ENCODE measurements at places on chromosomes 11 and 22. TPM values are rescaled to one million over a fixed set of nuclear protein-coding genes. Genes with fewer than 3 reads are reported as not detected.
A peak's percentile ranks its signal among the peaks of the same experiment; 100 is the strongest.

DNA sequence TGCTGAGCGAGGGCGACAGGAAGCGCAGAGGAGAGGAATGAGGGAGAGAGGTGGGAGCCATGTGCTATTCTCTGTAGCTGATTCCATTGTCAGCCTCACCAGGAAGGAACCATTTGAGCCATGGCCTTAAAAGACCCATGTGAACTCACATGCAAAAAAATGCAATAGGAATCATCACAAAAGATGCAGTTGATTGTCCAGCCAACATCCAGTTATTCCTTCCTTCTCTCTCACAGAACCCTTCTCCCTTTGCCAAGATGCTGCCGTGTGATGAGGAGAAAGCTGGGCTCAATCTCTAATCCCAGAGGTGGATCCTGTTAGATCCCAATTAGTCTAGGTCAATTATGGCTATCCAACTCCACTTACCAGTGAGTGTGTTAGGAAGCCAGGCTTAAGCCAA, 58.2 kb upstream of the RRAS2 start:
- no peaks in the 10 kb centered on the region for H3K36me3 ChIP-seq
- peaks cover 8% of the 10 kb centered on the region for H3K4me1 ChIP-seq
- DNase-seq: no peak
- H3K4me3 ChIP-seq: no peak overlapping the region
- no peaks in the 10 kb centered on the region for H3K27me3 ChIP-seq

- H3K36me3 ChIP-seq: peaks cover 7% of the 10 kb centered on the region
- no peak overlapping the region for H3K27ac ChIP-seq
- H3K4me1 ChIP-seq: peaks cover 34% of the 10 kb centered on the region
- no peaks in the 10 kb centered on the region for H3K27me3 ChIP-seq
Measured at GRCh38 chr11:68092411-68092810, 28.8 kb downstream of the CHKA start.

DNA sequence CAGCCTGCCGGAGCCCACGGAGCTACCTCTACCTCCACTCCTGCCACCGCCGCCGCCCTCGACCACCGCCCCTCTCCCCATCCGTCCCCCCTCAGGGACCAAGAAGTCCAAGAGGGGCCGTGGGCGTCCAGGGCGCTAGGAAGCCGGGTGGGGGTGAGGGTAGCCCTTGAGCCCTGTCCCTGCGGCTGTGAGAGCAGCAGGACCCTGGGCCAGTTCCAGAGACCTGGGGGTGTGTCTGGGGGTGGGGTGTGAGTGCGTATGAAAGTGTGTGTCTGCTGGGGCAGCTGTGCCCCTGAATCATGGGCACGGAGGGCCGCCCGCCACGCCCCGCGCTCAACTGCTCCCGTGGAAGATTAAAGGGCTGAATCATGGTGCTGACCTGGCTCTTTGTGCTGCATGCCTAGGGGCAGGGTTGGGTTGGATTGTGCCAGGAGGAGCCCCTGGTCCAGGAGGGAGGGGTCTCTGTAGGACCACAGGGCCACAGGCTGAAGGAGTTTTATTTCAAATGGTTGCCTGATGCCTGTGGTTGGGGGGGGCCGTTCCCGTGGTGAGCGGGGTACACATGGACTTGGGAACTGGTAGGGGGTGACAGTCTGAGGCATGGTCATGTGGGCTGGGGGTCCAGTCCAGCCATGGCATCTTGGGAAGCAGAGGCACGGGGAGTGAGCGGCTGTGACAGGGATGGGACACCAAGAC, 2.3 kb downstream of the PTPRCAP start:
- H3K36me3 ChIP-seq: no peaks in the 10 kb centered on the region
- no peak overlapping the region for H3K27ac ChIP-seq
- no peak for DNase-seq
- peak overlapping the region; percentile 34 for H3K4me3 ChIP-seq
- no peaks in the 10 kb centered on the region for H3K27me3 ChIP-seq

Gene ARHGAP8
- 18.3 TPM for total RNA-seq

Gene CNIH2
- total RNA-seq: 0.81 TPM

Gene KCNQ1OT1
- 2.5 TPM for total RNA-seq

All from left lung (tissue), 14 donors.